ENCODE measurements at places on chromosomes 7 and 10.

DNA sequence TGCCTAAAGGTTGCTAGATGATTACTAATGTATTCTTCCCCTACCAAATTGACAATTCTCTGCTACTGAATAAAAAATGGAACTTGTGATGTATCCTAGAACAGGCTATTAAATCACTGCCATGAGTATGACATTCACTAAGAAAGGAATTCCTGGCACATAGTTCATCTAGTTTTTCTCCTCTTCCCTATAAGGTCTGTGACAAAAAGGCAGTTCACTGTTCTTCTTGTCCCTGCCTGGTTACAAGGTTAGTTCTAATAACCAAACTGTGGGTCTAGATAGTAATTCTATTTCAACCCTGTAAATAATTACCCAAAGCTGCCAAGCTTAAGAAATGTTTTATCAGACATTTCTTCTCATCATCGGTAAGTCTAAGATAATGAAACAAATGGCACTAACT is 245.6 kb downstream of the BICC1 start:
- no peak for DNase-seq

- no peak for DNase-seq
These were observed 405.5 kb upstream of the SHH start for GRCh38 chr7:156217803-156218202.

GRCh38 chr10:59299933-59300332 is 62.4 kb downstream of the FAM13C start:
- DNase-seq: no peak

- no peak for DNase-seq
These were observed 510.5 kb upstream of the AKR1E2 start for GRCh38 chr10:4315551-4315950.

- DNase-seq: no peak
These were observed 111.5 kb downstream of the PRPF18 start for GRCh38 chr10:13698217-13698616.

GRCh38 chr7:48454750-48455192 is 283.5 kb downstream of the ABCA13 start:
- DNase-seq: no peak

GRCh38 chr10:89262086-89263051 is 10.8 kb upstream of the LIPA start:
- no peak for DNase-seq

DNA sequence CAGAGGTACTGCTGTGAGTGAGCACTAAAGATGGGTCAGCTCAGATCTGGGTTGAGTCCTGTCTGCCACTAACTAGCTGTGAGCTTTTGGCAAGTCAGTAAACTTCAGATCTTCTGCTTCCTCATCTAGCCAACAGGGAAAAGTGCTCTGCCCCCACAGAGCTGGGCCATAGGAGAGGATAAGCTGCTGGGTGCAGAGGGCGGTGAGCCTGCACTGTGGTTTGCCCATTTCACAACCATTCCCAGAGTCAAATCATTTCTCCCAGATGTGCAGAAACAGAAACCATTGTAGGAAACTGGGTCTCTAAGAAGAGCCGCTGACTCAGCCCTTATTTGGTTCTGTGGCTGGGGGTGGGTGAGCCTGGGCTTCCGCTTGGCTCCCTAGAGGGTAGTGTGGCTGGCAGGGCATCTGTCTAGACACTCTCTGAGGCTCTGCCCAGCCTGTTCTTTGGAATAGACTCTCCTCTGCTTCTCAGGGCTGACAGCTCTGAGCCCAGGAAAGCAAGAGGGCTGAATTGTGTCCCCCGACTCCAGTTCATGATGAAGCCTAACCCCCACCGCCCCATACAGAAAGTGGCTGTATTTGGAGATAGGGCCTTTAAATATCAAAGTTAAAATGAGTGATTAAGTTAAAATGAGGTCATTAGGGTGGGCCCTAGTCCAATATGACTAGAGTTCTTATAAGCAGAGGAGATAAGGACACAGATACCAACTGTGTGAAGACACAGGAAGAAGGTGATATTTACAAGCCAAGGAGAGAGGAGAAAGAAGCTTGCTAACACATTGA is 29.5 kb upstream of the ARHGAP22 start:
- no peak for DNase-seq

DNA sequence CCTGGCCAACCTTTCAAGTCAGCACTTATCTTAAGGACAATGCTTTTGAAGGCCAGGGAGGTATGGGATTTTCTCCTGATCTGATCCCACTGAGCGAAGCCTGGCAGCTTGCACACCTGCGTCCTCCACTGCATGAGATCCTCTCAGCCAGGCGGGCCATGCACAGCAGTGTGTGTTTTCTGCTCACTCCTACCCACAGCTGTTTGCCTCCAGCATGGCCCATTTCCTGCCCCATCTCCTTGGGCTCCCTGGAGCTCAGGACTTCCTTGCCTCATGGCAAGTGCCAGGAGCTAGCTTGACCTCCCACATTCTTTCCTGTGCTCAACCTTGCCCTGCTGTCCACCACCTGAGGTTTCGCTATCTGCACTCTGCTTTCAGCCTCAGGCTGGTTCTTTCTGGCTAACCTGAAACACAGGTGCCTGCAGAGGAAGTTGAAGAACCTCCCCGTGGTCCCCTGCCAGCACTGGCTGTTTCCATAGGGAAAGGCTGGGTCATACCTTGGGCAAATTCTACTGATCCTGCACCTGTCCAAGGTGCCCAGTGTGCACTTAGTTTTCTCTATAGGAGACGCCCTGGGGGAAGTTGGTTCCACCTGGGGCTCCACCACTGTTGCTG is 43.9 kb upstream of the EEPD1 start:
- no peak for DNase-seq

GRCh38 chr10:66834802-66835201 is 91.0 kb upstream of the LRRTM3 start:
- no peak for DNase-seq

GRCh38 chr7:2474224-2474623 is 2.0 kb downstream of the GRIFIN start:
- DNase-seq: no peak

DNA sequence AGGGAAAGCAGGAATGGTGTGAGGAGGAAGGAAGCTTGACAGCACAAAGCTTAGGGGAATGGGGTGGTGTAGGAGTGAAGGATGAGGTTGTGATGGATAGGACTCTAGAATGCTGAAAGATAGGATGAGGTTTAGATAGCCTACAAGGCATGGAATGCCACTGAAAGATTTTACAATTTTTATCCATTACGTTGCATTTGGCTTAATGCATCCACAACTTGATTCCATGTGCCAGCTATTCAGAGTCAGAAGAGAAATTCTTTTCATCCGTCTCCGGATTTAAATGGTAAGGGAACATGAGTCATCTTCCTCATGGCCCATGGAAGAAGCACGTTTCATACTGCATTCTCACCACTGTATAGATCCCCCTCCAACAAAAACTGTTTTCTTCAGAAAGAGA is 212.4 kb upstream of the BMPER start:
- no peak for DNase-seq

All from cortex of kidney (tissue), 1 donor.